ENCODE measurements at places on chromosomes 11 and 22.

- no peak for DNase-seq
Measured at GRCh38 chr11:70719516-70719915, 321.2 kb downstream of the CTTN start.

- no peak for DNase-seq
Measured at GRCh38 chr11:77747381-77747969, 73.0 kb downstream of the RSF1 start.

DNA sequence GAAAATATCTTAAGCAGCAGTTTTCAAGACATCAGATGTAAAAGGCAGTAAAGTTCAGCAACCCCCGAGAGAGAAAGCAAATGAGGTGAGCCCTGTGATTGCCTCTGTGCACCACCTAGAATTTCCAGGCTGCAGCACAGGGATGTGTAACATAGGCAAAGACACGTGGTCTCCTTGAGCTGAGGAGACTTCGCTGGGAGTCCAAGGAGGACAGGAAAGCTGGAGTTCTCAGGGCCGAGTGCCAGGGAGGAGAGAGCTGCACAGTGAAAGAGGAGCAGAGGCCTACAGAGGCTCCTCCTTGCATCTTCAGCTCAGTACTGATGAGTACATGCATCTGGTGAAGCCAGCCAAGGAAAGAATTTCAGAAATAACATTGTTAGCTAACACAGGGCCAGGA, 17.6 kb upstream of the TOLLIP start:
- DNase-seq: no peak

- no peak for DNase-seq
Measured at GRCh38 chr11:35893796-35894475, 49.9 kb upstream of the LDLRAD3 start.

DNA sequence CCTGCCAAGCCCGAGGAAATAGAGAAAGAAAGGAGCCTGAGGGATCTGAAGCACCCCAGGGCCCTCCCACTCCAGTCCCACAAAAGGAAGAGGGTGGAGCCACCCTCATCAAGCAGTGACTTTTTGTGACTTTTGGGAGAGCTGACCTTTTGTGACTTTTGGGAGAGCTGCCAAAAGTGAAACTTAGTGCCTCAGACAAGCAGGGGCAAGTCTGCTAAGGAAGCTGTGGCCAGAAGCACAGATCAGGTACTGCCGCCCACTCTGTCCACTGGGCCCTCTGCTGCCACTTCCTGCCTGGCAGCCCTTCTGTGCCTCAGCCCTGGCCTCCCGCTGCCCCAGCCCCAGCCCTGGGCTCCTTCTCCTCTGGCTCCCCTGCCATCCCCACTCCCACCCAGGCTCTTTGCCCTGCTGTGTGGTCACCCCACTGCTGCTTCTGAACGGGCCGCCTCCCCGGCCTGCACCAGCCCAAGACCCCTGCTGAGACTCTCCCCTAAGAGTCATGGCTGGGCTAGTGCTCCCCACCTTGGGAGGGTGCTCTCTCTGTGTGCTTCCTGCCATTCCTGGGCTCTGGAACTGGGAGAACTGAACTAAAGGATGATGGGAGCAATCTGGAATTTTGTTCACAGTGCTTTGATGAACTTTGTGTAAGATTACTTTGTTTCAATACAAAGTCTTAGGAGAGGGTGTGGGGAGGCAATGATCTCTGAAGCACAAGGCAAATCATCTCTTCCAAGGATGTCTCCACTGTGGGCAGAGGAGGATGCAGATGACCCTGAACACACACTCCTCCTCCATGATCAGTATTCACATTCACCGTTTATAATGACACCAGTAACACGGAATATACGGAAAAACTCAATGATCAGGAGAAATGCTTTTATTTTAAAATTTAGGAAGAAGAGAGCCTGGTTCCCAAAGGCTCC, at the start of gene APOBEC3H:
Gene APOBEC3H, plus strand, starts transcription at position 147 of the 923 bp plus-strand sequence. CDS start 3,035 bp downstream, outside the sequence.
- DNase-seq: peak; percentile 83

DNA sequence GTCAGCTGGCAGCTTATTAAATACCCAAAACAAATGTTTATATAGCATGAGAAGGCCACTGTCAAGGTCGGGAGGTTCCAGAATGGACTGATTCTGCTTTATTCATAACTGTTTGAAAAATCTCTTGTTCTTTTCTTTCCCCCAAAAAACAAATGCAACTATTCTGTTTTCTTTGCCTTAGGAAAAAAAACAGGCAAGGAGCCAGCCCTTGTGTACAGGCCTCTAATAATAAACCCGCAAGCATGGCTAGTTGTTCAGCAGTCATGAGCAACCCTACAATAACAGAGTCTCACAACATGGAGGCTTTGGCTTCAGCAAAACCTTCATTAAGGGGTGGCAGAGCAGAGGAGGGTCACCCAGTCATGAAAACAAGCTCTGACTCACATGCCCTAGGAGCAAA, 191.7 kb downstream of the KIRREL3 start:
- no peak for DNase-seq

DNA sequence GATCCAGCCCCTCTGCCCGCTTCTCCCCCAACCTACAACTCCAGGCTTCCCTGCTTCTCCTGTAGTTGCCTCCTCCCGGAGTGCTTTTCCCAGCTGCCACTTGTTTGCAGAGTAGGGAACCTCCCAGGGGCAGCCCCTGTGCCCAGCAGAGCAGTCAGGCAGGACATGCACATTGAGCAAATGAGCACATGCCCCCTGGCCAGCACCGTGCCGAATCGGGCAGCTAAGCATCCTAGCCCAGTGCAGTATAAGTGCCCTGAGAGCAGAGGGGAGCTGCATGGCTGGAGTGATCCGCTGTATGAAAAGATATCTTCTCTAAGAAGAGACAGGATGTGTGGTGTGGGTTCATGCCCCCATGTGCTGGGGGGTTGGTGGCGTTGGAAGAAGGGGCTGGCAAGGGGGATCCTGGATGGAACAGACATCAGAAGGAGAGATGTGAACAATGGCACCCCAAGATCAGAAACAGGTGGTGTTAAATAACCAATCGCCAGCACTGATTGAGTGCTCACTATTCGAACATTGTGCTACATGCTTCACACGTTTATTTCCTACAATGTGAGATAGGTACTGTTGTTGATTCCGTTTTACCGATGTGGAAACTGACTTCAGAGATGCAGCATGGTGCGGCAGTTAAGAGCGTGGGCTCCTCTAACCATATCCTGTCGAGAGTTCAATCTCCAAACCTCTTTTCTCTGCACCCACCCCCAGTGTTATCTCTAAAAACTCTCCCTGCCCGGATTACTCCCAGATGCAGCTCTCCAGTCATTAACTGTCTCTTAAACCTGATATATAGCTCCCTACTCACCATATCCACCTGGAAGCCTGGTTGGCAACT, 1.2 kb downstream of the AIP start:
- DNase-seq: no peak

DNA sequence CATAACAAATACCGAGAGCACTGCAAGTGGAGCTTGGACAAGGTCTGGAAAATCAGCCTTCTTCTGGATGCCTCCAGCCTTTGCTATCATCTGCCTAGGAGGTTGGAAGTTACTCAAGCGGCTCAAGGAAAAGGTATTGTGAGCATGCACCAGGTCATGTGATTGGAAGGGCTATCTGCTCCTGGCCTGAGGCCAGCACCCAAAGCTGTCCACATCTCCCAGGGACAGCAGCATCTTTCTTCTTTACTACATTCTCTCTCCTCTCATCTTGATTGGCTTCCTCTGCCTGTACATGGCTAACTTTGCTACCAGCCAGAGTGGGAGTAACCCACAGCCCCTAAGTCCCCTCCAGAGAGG, 44.2 kb upstream of the AMPD3 start:
- no peak for DNase-seq

DNA sequence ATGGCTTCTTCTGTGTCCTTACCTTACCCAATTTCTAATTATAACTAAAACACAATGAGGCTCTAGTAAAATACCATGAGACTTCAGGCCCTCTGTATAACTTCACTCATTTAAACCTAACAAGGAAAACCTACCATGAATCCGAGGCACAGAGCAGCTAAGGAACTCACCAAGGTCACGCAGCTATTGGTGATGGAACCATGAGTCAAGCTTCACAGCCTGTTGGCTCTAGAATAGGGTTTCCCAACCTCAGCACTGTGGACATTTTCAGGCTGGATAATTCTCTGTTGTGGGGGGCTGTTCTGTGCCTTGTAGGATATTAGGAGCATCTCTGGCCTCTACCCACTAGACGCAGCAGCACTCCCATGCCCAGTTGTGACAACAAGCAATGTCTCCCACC, 75.7 kb downstream of the TIMP3 start:
- no peak for DNase-seq

- DNase-seq: no peak
Measured at GRCh38 chr11:133697603-133698180, 147.6 kb downstream of the SPATA19 start.

GRCh38 chr22:19419464-19420178, 11.9 kb downstream of the HIRA start:
- DNase-seq: peak; percentile 95

- DNase-seq: no peak
Measured at GRCh38 chr11:111520560-111520959, 6.0 kb downstream of the HOATZ start.

DNA sequence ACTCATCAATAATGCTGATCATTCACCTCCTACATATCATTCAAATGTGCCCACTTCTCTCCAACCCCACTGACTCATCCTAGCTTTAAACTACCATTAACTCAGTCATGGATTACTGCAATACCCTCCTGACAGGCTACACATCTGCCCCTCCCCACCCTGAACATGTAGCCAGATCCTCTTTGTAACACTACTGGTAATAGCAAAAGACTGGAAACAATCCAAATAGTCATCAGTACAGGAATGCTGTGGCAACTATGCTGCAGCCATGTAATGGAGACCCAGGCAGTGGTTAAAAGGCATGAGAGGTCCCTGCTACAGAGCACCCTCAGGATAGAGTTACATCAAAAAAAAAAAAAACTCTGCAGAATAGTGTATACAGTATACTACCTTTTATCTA, 16.6 kb downstream of the SLC43A3 start:
- DNase-seq: no peak

DNA sequence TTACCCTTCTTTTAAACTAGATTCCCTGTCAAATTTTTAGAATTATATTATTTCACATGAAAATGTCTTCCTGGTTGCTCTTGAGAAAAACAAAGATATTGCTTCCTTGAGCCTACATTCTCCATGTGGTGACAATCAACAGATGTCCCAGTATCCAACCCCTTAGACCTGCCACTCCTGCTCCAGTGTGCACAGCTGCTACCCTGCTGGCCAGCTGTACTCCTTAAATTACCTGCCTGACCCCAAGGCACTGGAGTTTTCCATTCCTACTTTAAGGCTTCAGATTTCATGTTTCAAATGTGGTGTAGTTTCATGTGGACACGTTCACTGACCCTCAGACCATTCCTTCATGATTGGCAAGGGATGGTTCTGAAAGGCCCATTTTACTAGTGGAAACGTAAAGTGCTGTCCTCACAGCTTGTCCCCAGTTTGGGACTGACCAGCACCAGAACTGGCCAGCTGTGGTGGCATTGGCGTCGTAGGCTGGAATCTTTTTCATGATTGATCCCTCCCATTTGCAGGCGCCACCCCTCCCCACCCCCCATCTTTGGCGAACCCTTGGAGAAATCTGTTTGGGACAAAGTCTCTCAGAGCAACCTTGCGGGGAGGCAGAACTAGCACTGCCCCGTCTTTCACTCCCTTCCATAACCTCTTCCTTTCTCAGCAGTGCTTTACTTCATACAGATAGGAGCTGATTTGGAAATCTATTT, 123.5 kb downstream of the DBX1 start:
- no peak for DNase-seq

All from MM.1S (cell line).